ENCODE measurements at places on chromosomes 1 and 21.

- peak; percentile 25 for DNase-seq
Measured at GRCh38 chr1:29513357-29513756, 277.0 kb downstream of the PTPRU start.

GRCh38 chr1:6014130-6014999 is 22.1 kb upstream of the NPHP4 start:
- DNase-seq, result no peak

- DNase-seq, result no peak
Measured at GRCh38 chr21:21828130-21828529, 829.9 kb downstream of the NCAM2 start.

DNA sequence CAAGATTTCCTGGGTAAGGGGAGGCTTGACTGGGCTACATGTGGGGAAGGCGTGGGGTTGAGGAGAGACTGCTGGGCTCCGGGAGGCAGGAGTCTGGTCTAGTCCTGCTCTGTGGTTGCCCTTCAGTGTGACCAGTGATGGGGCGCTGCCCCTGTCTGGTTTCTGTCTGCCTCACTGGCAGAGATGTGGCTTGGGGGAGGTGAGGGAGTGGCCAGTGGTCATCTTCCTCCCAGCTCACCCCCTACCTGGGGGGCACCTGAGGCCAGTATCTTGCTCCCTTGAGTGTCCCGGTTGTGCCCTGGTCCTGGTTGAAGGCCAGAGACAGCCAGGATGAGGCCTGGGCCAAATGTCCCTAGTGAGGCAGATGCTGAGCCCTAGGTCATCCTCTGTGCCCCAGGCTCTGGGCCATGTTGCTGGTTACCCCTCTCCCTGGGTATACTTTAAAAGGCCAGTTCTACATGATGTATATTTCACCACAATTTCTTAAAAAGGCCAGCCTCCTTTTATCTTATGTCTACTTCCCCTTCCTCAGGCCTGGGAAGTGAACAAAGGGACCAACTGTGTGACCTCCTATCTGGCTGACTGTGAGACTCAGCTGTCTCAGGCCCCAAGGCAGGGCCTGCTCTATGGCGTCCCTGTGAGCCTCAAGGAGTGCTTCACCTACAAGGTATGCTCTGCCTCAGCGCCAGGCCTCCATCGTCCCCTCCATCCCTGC is 10.5 kb downstream of the FAAH start:
- DNase-seq, result no peak

GRCh38 chr1:207152792-207153468 is 48.9 kb downstream of the C4BPA start:
- no peak for DNase-seq

DNA sequence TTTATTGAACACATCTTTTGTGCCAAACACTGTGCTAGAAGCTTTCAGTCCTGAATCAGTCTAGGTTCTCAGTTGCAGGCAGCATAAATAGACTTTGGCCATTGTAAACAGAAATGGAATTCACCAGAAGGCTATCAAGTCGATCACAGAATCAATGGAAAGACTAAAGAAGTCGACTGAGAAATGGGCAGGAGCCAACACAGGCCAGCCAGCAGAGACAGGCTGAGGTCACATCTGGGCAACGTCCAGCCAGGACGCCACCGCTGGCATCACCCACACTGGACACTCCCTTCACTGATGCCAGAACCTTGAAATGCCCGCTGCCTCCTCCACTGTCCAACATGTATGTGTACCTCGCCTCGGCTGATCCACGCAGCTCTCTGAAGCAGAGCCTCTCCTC is 5.5 kb upstream of the CNTN2 start:
- DNase-seq, result no peak
